ENCODE measurements at places on chromosomes 7 and 10.
A peak's percentile ranks its signal among the peaks of the same experiment; 100 is the strongest.

- DNase-seq, result no peak
Observed at GRCh38 chr7:1096156-1097119, 8.5 kb downstream of the GPER1 start.

- DNase-seq, result no peak
Observed at GRCh38 chr10:75432176-75432575, 752 bp downstream of the LRMDA start.

- no peak for DNase-seq
Observed at GRCh38 chr7:151724920-151725584, 151.9 kb downstream of the PRKAG2 start.

DNA sequence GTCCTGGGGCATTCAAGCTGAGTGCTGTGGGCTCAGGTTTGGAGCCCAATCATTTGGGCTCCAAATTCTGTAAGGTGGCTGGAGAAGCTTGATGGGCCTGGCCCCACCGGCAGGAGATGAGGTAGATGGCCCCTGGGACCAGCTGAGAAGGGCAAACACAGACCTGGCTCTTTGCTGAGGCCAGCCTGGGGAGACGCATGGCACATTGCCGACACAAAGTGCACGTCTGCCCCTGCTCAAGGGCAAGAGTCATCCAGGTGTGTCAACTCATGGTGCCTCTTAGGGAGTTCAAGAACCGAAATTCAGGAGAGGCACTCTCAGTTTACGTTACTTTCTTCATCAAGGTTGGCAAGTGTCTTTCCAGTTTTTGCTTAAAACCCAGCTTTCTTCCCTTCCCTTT lies 227.5 kb downstream of the LRMDA start:
- DNase-seq, result no peak

DNA sequence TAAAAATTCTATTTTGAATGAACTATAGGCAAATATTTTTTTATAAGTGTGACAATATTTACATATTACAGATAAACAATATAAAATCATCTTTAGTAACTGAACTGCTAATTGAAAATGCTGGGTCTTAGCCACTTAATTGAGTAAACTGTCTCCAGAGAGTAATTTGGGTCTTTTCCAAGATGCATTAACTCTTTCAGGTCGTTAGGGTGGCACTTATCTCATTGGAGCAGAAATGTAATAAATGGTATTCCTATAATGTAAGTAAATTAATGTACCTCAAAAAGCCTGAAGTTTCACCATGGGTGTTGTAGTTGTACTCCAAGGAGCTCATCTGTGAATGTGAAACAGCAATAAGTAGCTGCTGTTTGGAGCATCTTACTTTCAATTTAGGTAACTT lies 208.5 kb downstream of the EXOC4 start:
- DNase-seq, result no peak

- peak; percentile 51 for DNase-seq
Observed at GRCh38 chr10:91163869-91164474, 56.5 kb upstream of the PCGF5 start.

DNA sequence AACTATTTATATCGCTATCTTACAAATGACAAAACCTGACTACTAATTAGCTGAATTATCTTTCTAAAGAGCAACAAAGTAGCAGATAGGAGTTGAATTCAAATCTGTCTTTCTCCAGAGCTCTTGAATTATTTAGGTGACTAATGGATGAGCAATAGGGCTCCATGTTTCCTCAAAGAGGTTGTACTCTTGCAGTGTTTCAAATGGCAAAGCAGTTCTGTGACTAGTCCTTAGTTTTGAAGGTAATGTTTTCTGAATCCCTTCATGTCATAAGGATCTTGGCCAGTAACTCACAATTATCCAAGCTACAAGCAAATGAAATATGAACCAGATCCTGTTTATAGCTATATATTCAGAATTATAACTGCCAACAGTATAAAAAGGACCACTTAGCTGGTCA lies 999.7 kb downstream of the NRG3 start:
- DNase-seq, result no peak

- DNase-seq, result no peak
Observed at GRCh38 chr10:93797825-93798224, 40.1 kb downstream of the LGI1 start.

All from epithelial cell of prostate (primary cell).